Astrocyte (in vitro differentiated cells and primary cell): ENCODE measurements at places on chromosomes 1 and 21.
A peak's percentile ranks its signal among the peaks of the same experiment; 100 is the strongest.

DNA sequence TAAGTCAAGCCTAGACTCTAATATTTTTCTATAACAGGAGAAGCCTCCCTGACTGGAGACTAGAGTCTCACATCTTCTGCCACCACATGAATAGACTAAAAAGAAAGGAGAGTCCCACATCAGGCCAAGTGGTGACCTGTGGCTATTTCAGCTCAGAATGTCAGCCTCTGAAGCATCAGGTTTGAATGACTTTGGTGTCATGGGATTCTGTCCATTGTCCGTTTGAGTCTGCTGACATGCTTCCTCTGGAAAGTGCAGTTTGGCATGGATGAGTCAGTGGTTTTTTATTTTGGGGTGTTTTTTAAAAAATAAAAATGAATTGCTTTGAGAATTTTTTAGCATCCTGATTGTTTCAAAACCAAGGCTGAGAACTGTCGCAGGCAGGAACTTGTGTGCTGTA, 19.5 kb downstream of the DYRK3 start:
- no peak for DNase-seq

GRCh38 chr1:69523032-69523431, 44.7 kb upstream of the LRRC7 start:
- DNase-seq = peak; percentile 92

DNA sequence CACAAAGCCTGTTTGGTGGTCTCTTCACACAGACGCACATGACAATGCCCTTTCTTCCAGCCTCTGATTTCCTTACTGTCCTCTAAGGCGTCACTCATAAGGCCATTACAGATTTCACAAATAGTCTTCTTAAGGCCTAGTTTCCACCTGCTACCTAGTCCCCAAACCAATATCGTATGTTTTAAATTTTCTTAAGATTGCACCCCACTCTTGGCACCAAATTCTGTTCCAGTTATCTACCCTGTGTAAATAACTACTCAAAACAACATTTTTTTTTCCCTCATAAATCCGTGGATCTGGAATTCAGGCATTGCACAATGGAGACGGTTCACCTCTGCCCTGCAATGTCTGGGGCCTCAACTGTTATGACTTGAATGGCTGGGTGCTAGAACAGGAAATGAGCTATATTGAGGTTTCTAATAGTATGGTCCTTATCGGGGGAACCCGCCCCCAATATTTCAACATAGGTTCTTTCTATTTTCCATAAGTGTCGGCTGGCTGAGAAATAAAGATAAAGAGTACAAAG, 36.9 kb upstream of the SERTAD4 start:
- DNase-seq = no peak

GRCh38 chr1:245654460-245655050, 499.8 kb downstream of the KIF26B start:
- DNase-seq = no peak

GRCh38 chr1:20885121-20885520, 98.0 kb upstream of the HP1BP3 start:
- DNase-seq = peak; percentile 39

GRCh38 chr21:35578347-35578782, 482.0 kb downstream of the SETD4 start:
- peak; percentile 95 for DNase-seq

- no peak for DNase-seq
These were observed 263.6 kb upstream of the TMEM51 start for GRCh38 chr1:14889825-14890440.

DNA sequence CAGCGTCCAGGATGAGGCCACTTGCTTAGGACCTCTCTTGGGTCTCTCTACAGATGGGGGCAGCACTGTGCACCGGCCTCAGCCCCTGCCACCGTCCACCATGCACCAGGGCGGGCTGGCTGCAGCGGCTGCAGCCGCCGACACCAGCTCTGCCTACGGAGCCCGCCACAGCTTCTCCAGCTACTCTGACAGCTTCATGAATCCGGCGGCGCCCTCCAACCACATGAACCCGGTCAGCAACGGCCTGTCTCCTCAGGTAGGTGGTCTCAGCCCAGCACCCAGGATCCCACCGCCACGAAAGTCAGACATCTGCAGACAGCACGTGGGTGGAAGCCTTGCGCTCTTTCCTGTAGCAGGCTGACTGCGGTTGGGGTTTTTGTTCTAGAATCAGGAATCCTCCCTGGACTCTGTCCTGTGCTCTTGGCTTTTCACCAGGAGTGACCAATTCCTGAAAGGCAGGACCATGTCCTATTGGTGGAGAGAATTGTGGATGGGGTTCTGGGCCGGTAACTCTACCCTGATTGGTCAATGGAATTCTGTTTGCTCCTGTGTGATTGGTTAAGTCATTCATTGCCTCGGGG, 72.5 kb downstream of the PAX7 start:
- no peak for DNase-seq

DNA sequence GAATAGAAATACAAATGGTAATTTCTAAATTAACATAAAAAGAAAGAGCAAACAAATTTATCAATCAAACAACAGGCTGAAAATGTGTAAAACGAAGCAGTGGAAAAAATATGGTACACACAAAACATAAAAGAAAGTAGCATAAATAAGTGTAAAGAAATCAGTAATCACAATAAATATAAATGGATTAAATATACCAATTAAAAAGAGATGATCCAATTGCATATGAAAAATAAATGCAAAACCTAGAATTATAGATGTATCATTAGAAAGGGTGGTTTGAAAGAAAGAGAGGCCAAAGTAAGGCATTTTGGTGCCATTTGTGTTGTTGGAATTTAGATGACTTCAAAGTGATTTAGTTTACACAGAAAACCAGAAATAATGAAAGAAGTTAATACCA, 202.2 kb downstream of the PTBP2 start:
- DNase-seq = no peak

- no peak for DNase-seq
These were observed 195.5 kb upstream of the DUSP10 start for GRCh38 chr1:221937155-221937953.

GRCh38 chr21:29018540-29018939, 609 bp downstream of the RWDD2B start:
- peak; percentile 16 for DNase-seq

DNA sequence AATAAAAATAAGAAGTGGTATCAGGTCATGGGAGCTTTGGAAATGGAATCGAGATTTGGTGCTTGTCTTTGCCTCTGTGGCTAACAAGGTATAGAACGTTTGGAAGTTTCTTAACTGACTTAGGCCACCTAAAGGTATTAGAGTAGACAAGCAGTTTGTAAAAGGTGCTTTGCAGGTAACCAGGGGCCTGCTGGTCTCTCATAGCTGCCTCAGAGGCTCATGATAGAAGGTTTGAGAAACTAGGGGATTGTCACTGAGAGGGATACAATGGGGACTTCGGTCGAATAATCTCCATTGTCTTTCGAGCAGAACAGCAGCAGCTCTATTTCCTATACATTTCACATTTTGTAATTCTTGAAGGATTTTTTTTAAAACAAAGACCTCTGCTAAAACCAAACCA, 37.6 kb downstream of the C21orf91 start:
- DNase-seq = no peak

DNA sequence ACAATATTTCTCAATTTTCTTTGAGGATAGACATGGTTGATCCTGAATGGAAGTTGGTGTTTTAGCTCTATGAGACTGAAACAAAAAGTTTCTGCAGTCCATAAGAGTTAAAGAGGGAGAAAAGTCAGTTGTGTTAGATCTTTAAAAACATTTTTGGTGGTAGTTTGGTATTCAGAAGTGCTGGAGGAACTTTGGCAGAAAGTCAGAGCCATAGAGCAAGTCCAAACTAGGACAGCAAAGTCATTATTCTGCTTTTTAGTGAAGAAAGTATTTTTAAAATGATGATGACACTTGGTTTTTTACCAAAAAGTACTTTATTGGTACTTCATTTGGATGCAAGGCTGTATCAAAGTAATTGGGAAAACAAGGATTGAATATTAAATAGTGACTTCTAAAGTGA, 41.8 kb downstream of the FNBP1L start:
- peak; percentile 46 for DNase-seq

DNA sequence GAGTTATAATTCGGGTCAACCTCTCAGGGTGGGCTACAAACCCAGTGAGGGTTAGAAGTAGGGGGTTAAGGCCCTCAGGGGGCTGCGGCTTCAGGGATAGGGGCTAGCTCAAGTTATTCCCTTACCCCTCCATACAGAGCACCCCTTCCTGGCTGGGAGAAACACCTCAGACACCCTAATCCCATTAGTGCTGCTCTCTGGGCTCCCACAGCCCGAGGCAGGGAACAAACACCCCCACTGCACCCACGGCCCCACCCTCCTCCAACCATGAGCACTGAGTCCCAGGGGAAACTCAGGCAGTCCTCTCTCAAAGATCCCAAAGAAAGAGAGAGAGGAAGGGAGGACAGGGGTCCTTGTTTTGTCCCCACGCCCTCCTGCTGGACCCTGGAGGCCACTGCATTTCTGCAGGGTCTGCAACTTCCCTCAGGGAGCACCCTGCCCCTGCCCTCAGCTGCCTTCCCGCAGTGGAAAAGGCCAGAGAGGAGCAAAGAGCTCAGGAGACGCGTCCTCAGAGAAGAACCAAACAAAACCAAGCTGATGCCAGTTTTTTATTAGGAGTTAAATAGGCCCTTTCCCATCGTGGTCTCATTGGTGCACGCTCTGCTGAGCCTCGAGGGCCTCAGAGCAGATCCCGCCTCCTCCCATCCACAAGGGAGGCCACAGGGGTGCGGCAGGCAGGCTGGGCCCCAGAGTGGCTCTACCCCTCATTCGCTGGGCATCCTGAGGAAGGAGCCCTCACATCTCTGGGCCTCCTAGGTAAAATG, 1.4 kb upstream of the S100A4 start:
- no peak for DNase-seq
